ENCODE measurements at places on chromosomes 3 and 15.

GRCh38 chr15:55829826-55830225 is 86.9 kb upstream of the PRTG start:
- no peak for DNase-seq

DNA sequence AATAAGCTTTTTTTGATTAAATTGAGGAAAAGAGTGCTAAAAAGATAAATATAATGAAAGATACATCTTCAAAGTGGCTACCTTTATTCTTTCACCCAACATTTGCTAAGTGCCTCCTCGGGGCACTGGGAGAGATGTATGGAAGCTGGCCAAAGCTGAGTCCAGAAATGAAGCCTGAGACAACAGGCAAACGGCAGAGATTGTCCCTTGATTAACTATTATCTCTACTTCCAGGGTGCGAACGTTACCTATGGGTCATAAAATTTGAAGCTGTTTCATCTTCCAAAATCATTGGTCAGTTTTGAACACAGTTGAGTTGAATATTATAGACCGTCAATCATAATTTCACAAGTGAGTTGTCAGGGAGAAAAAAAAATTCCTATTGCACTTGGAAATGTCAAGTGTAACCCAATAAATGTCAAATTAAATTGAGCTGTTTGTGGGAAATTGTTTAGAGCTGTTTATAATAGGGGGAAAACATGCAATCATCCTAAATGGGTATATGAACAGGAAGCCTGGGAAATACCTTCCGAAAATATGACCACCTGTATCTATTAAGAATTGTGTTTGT is 73.9 kb downstream of the SUCLG2 start:
- DNase-seq = no peak

DNA sequence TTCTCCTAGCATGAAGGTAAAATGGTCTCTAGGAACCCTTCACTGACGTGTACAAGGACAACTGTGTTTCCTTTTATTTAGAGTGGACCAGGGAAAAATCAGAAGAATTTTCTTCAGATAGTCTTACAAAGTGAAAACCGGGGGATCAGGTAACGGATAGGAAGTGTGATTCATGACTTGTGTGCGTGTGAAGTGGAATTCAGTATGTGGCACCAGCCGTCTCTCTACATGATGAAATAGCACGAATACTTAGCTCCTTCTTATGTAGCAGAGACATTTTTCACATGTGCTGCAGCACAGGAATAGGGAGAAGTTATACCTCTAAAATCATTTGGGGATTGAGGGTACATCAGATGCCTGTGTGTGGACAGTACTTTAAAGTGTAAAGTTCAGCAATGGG is 159.2 kb downstream of the MEX3B start:
- no peak for DNase-seq

GRCh38 chr3:162970292-162970691 is 1473.7 kb downstream of the OTOL1 start:
- DNase-seq = no peak

DNA sequence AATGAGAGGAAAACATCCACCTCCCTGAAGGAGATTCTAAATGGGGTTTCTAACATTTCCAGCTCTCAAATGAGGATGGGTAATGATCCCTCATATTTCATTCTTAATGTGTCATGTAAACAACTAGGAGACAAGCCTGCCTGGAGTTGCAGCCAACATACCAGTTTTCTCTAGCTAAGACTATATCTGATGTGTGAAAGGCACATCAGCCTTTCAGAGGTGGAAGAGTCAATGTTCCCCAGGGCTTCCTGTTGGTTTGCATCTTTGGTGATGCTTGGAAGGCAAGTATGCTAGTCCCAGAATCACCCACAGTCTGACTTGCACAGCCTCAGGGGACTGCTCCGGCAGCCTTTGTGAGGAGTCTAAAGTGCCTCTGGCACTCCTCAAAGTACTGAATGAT is 921.2 kb downstream of the SQOR start:
- no peak for DNase-seq

All from left kidney (tissue), 8 donors.